ENCODE measurements at places on chromosomes 2 and 18.

DNA sequence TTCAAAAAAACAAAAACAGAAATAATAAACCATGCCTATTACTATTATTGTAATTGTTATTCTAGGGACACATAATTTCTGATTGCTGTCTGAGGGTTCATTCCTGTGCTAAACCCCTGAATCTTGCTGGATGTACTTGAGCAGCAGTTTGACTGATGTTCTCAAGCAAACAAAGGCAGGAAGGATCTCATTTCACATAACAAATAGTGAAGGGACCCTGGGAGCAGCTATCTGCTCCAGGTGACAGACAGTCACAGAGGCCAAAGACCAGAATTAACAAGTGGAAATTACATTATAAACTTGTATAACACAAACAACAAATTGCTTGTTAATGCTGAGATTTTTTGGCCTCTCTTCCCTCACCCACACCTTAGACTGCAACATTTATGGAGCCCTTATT, 284.2 kb downstream of the THSD7B start:
- DNase-seq = no peak

GRCh38 chr2:37604716-37605115, 66.7 kb downstream of the CDC42EP3 start:
- DNase-seq = no peak

DNA sequence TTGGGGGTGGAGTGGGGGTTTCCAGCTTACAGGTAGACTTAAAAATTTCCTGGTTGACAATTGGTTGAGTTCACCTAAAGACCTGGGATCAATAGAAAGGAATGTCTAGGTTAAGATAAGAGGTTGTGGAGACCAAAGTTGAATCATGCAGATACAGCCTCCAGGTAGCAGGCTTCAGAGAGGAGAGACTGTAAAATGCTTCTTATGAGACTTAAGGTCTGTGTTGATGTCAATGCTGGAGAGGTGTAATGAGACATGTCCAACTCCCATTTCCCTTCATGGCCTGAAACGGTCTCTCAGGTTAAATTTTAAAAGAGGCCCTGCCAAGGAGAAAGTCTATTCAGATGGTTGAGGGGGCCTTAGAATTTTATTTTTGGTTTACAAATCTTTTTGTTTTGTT, 38.5 kb upstream of the RND3 start:
- DNase-seq = no peak

- no peak for DNase-seq
These were observed 210.0 kb downstream of the AGAP1 start for GRCh38 chr2:235703711-235704295.

DNA sequence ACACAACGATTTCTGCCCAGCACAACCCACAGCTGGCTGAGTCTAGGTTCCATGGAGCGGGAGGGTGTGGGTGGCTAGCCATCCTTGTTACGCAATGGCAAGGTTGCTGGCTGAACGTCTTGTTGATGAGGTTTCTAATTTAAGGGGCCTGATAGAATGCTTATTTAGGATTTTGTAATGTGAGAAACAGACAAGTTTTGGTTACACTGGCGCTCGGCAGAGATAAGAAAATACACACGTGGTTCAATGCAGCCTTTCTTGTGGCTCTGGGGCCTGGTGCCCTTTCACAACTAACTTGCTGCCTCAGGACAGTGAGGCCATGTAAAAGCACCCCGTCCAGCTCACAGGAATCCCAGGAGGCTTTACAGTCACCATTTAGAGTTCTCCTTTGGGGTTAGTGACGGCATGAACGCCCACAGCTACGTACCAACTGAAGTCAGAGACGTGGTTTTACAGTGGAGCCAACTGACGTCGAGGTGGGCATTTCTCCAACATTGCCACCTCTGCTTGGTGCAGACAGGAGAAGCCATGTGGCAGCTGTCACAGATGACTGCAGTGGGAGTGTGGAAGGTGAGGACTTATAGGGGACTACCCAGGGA, 29.7 kb upstream of the PIEZO2 start:
- DNase-seq = no peak

GRCh38 chr2:241913703-241914102, 44.2 kb downstream of the RTP5 start:
- DNase-seq = no peak

DNA sequence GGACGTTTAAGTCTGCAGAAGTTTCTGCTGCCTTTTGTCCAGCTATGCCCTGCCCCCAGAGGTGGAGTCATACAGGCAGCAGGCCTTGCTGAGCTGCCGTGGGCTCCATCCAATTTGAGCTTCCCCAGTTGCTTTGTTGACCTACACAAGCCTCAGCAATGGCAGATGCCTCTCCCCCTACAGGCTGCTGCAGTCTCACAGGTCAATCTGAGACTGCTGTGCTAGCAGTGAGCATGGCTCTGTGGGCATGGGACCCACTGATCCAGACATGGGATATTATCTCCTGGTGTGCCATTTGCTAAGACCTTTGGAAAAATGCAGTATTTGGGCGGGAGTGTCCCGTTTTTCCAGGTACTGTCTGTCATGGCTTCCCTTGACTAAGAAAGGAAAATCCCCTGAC, 726.0 kb downstream of the ERBB4 start:
- DNase-seq = no peak

GRCh38 chr2:85433511-85434089, 15.1 kb downstream of the SH2D6 start:
- DNase-seq = no peak

DNA sequence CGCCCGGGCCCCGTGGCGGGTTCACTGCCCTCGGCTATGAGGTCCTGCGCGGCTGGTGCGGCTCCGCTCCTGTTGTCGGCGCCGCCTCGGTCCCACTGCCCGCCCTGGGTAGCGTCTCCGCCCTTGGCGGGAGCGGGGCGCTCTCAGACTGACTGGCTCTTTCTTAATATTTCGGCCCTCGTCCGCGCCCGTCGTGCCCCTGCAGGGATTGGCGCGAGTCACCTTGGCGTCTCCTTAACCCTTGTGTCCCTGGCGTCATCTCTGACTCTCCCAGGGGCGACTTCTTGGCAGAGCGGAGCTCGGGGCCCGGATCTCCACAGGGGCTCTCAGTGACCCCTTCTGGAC, 1.3 kb downstream of the PTMA start:
- no peak for DNase-seq

GRCh38 chr18:34929336-34929780, 111.9 kb upstream of the MAPRE2 start:
- DNase-seq = peak; percentile 10

DNA sequence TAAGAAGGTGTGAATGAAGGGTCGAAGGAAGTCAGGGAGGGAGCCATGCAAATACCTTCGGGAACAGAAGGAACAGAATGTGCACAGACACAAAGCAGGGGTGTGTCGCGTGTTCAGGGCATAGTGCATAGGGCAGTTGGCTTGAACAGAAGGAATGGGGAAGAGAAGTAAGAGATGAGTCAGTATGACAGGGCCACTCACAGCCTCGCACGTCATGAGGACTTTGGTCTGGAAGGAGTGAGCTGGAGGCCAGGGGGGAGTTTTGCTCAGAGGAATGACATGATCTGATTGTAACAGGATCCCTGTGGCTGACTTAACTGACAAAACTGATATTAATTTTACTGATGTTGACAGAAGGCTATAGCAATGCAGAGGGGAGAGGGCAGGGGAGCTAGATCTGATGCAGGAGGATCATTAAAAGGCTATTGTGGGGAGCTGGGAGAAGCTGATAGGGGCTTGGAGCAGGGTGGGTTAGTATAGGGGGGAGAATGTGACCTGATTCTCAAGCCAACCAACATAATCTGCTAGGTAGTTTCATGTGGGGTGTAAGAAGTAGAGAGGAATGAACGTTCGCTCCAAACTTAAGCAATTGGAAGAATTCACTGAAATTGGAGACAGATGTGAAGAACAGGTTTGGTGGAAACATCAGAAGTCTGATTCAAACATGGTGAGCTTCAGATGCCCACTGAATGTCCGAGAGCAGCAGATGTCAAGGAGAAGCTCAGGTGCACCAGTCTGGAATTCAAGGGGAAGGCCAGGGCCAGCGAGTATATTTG, 60.4 kb upstream of the COPS8 start:
- no peak for DNase-seq

DNA sequence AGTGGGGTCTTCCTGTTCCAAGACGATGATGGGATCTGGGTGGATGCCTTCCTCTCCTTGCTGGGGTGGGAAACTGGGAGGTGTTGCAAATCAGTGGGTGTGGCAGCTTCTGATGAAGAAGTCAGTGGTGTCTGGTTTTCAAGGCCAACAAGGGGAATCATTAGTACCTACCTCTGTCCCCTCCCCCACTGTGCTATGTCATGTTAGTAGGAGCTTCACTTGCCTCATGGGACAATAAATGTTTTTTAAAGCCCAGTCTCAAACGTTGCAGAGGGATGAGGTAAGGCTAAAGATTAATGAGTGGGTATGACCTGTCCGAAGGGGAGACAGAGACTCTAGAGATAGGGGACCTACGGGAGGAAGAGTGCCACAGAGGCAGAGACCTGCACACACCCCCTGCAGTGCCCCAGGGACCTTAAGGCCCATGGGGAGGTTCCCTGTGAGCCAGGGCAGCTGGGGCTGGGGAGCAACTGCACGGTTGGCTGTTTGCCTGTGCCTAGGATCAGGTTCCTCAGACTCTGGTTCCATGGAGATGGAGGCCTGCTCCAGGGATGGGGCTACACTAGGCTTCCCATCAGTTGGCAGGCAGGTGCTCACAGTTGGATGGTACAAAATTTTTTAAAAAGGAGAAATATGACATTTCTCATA, 37.8 kb upstream of the SLC1A4 start:
- no peak for DNase-seq

GRCh38 chr18:46343456-46343855, 239.3 kb downstream of the HAUS1 start:
- no peak for DNase-seq

Data from NCI-H2029 treated with DMSO at 0.1 percent for 48 hours (cell line).